AG04449 (cell line): ENCODE measurements at places on chromosomes 3 and 15.
A peak's percentile ranks its signal among the peaks of the same experiment; 100 is the strongest.

- DNase-seq: no peak
Measured at GRCh38 chr15:89028036-89028435, 60.2 kb upstream of the ABHD2 start.

DNA sequence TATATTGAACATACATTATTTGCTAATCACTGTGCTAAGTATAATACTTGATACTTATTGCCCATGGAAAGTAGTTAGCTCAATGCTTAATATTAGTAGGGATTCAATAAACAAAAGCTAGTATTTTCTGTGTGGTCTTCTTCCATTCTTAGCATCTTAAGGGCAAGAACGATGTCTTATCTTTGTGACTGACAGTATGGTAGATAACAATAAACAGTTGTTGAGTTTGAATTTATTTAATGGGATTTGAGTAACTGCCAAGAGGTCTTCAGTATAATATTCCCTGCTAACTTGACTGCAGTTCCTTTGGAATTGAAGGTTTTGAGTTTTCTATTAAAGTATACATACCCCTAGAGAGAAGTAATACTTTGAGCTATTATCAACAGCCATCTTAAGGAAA is 70.1 kb downstream of the ZNF609 start:
- DNase-seq: no peak

- no peak for DNase-seq
Measured at GRCh38 chr3:17111586-17111985, 226.8 kb downstream of the PLCL2 start.

DNA sequence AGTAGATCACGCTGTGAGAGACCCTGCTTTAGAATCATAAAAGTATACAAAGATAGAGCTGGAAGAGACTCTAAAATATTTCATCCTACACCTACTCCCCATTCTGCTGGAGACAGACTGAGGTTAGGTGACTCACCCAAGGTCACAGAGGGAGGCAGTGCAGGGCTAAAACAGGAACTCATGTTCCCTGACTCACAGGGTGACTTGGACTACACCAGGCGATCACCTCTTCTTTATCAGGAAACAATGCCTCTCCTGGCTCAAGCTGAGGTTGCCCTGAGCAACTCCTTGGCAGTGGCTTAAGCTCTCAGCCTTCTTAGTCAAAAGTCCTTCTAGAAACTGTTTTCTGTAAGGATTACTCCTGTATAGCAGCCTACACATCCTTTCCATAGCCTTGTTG is 26.4 kb upstream of the TNFAIP8L3 start:
- peak; percentile 49 for DNase-seq

GRCh38 chr3:112606098-112606497 is 34.8 kb downstream of the CCDC80 start:
- no peak for DNase-seq

- DNase-seq: no peak
Measured at GRCh38 chr3:62672270-62672987, 202.8 kb downstream of the CADPS start.

- DNase-seq: no peak
Measured at GRCh38 chr3:28151608-28152228, 89.7 kb upstream of the CMC1 start.

GRCh38 chr3:193971261-193971751 is 164.6 kb upstream of the HES1 start:
- DNase-seq: no peak

DNA sequence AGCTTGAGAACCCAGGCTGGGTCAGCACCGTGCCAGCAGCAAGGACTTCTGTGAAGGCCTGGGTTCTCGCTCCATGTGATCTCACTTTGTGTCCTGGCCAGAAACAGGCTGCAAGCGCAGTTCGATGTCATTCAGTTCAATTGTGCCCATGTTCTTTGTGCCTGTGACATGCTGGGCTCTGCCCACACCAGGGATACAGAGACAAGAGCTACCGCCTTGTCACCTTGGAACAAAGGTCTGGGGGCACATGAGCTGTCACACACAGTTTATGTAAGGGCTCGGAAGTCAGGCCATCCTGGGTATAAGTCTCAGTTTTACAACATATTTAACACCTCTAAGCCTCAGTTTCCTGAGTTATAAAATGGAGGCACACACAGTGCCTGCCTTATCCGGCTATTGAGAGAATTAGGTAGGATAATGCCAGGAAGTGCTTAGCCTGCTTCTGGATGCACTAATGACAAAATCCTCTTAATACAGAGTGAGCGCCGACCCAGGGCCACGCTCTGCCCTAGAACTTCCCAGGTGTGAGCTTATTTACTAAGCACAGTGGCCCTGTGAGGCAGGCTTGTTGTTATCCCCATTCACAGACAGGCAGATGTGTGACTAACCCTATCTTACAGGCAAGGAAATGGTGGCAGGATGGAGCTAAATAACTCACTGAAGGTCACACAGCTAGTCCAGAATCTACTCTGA is 50.4 kb upstream of the LIMD1 start:
- DNase-seq: no peak

- no peak for DNase-seq
Measured at GRCh38 chr3:129619726-129620162, 13.3 kb upstream of the PLXND1 start.

- no peak for DNase-seq
Measured at GRCh38 chr3:182837855-182838454, 44.7 kb downstream of the ATP11B start.

GRCh38 chr3:99499235-99500158 is 138.9 kb upstream of the COL8A1 start:
- DNase-seq: no peak

- no peak for DNase-seq
Measured at GRCh38 chr15:83554558-83554957, 99.4 kb upstream of the ADAMTSL3 start.
